Stimulated activated CD4-positive, alpha-beta T cell treated with anti-CD3 and anti-CD28 coated beads, TNF-alpha, amount 100 ng/mL, for 1 hour (primary cell): ENCODE measurements at places on chromosomes 2 and 18.

GRCh38 chr2:168501466-168502065, 45.5 kb downstream of the CERS6 start:
- no peak for DNase-seq

DNA sequence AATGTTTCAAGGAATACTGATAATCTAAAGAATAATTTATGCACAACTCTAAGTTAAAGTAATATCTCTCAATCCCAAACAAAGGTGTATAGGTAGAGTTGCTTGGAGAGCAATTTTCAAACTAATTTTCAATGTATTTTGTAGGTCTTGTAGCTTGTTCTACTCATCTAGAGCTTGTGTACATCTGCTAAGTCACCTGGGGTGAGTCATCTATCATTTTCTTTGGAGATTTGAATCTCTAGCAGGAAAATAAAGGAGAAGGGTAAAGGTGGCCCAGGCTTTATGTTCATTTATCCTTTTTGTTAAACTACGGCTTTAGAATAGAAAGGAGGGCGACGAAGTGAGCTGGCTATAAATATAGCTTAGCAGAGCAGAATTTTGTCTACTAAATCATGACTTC, 76.8 kb upstream of the THUMPD2 start:
- no peak for DNase-seq

- no peak for DNase-seq
Measured at GRCh38 chr2:222492683-222493082, 68.3 kb downstream of the SGPP2 start.

GRCh38 chr2:73266061-73266901, 18.0 kb downstream of the FBXO41 start:
- DNase-seq: no peak

- DNase-seq: no peak
Measured at GRCh38 chr2:19677825-19678518, 223.8 kb downstream of the TTC32 start.

DNA sequence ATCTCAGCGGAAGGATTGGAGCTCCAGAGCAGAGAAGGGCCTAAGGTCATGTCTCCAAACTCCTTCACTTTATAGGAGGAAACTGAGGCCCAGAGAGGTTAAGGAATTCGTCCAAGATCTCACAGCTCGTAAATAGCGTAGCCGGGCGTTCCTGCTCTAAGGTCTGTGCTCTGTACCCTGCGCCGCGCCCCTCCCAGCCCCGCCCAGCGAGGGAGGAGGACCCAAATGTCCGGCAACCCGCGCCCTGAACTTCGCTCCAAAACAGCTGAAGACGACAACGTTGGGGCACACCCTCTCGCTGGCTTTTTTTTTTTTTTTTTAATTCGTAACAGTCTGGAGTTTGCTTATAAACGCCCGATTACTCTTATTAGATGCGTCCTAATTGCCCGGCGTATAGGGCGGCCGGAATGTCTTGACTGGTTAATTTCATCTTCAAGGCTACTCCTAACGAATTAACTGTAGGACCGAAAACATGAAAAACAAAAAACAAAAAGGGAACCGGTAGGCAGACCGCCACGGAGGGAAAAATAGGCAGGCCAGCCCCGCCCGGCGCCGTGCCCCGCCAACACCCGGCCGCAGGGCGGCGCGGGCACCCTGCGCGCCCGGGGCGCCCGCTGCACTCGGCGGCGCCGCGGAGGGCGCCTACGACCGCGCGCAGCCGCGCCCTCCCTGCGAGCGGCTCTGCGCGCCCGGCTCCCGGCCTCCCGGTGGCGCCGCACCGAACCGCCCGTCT, 928 bp upstream of the FOSL2 start:
- DNase-seq: peak; percentile 43
